ENCODE measurements at places on chromosomes 2 and 18.

- DNase-seq, result no peak
These were observed 495 bp upstream of the GULP1 start for GRCh38 chr2:188291142-188291616.

DNA sequence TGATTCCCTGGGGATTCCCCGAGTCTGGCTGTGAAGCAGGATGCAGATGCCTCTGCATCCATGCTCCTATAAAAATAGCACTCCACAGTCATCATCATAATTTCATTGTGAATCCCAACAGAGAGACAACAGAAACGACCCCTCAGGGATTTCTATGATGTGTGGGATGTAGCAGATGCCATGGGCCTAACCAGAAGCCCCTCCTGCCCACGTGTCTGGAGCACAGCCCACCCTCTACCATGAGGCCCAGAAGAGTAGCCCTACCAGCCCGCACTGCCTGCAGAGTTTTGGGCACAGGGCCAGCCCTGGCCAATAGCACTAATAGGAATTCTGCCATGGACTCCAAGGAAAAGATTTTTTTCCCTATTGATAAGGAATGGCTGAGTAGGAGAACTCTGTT lies 66.6 kb downstream of the GYPC start:
- DNase-seq, result no peak

DNA sequence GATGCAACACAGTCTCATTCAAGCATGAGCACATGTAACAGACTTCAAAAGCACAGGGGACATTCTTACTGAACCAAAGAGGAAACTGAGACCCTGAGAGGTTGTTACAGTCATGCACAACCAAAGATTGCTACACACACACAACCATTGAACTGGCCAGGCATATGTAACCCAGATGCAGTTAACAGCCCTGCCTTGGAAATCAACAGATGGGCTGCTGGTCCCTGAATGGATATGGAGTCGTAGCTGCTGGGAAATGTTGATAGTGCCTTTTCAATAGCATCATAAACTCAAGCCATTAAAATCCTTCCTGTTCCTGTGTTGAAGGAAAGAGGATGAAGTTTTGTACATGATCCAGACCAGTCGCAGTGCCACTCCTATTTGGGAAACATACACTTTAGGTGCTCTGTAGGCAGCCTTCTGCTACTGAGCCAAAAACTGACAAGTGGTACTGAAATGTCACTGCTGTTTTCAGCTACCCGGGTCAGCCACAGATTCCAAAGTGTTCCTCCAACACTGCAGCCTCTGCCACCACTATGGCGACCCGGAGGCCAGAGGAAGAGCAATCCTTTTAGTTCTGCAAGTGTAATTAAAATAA lies 143.9 kb downstream of the CCBE1 start:
- DNase-seq, result no peak

GRCh38 chr2:222714361-222715241 lies 43.1 kb downstream of the MOGAT1 start:
- DNase-seq, result no peak

DNA sequence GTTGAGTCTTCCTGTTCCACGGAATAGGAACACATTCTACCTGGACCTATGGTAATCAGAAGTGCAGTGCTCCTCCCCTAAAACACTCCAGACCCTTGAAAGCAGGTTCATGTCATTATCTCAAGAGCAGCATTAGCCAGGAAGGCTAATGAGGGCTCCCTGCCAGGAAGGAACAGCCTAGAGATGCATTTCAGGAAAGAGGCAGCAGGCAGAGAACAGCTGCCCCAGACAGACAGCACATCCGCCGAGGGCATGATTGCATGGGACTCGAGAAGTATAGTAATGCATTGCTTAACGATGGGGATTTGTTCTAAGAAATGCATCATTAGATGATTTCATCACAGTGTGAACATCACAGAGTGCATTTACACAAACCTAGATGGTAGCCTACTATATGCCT lies 171.5 kb downstream of the ALK start:
- DNase-seq, result no peak

DNA sequence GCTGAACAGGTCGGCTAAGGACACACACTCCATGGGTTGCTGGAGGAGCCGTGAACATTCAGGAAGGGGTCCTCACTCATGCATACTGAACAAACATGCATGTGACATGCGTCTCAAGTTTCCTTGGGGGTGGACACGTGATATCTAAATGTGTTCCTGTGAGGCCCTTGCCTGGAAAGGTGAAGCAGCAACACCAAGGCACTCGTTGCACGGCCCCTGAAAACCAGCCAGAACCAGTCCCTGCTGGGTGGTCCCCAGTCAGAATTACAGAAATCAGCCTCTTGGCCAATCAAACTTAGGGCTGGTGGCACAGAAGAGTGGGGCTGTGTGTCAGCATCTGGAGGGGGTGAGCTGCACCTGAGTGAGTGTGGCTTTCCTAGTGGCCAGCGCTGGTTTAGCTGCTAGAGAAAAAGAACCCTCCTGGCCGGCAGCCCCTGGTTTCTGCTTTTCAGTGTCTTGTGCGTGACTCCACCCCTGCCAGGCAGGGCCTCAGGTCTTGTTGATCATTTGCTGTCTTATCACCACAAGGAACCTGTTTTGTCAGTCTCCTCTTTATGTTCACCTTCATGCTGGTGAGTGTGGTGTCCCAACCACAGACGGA lies 3.2 kb upstream of the AQP12B start:
- DNase-seq, result no peak

DNA sequence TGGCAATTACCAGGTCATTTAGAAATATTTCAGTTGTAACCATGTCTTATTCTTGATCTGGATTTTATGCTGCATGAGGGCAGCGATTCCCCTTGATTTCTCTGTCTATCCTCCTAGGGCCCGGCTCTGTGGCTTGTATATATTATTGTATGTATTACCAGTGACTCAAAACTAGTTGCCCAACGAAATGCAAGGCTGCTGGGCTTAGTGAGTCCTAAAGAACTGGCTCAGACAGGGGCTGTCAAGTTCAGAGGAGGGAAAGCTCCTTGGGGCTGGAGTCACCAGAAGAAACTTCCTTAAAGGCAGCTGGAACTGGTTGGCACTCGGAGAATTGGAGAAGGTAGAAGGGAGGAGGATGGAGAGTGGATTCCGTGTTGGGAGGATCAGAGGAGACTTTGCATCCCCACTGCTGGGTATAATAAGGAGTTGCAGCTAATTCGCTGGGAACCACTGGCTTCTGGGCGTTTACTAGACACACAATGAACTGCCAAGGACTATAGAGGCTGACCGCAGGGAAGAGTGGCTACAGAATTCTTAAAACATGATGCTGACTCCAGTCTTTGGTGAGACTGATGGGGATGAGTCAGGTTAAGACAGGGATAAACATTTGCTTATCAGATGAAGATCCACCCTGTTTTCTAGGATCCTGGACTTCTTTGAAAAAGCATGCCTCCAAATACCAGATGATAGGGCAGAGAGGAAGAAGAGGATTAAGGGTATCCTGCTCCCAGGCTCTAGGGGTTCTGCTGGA lies 104.3 kb downstream of the PRKCE start:
- no peak for DNase-seq

- DNase-seq, result no peak
These were observed 819.9 kb upstream of the PIK3C3 start for GRCh38 chr18:41135146-41135545.

DNA sequence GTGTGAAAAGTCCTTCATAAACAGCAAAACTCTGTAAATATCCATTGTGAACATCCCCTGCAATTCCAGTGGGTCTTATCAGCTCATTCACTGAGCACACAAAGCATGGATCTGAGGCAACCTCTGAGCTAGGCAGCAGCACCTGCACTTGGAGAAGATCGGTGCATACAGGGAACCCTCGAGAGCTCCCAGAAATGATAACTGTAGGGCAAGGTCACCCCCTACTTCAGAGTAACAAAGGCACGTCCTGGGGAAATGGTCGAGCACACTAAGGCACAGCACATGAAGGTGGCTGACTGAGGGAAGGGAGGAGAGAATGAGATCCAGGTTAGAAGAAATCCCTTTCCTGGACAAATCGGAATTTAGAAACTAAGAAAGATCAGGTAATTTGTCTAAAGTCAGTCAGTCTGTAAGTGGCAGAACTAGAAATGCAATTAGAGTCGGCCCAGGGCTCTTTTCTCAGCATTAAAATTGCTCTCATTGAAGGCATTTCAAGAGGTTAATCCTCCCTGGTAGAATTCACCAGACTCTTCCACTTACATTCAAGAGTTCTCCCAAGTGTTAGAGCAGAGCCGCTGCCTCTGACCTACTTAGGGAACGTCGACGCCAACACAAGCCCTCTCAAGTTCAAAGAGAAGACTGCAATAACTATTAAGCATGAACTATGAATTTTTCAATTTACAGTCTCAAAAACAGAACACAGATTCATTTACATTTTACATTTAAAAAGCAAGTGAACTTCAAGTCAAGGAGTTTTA lies 45.9 kb downstream of the PXDN start:
- no peak for DNase-seq

- DNase-seq, result no peak
These were observed 58.9 kb upstream of the NCOA1 start for GRCh38 chr2:24432121-24432520.

GRCh38 chr2:149329489-149330126 lies 779 bp upstream of the LYPD6 start:
- DNase-seq, result no peak

DNA sequence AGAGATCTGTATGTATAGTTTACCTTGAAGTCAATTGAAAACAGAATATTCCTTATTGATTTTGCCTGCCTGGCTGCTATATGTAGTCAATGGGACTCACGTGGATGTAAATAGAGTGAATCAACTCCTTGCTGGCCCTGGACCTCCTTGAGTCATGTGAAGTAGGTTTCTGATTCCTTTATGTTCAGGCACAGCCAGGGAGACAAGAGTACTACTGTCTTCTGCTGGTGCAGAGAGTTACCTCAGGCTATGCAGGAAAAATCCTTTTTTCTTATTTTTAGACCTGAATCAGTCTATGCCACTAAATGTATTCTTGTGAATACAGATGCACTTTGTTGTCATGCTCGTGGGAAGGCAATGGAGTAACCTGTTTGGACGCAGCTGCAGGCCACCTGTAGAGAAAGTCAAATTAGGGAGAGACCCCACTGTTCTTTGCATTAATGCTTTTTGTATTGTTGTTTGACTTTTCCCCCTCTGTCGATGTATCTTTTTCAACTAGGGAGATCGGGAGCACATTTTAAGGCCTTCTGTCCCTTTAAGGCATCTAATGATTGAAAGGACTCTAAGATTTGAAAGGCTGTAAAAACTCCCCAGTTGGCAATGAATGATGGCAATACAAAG lies 473.9 kb downstream of the ARHGAP15 start:
- no peak for DNase-seq

DNA sequence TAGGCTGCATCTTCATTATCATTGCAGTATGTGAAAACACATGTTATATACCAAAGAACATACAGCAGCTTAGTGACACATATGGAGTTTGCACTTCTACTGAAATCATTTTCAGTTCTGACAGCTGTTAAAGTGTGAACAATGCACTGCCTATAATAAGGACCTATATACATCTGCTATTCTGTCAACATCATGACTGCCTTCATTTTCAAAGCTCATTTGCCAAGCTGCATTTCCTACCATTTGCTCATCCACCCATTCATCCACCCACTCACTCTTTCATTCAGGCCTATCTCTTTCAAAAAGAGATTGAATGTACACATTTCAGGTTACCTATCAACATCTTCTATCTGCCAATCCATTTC lies 81.7 kb upstream of the STK17B start:
- no peak for DNase-seq

DNA sequence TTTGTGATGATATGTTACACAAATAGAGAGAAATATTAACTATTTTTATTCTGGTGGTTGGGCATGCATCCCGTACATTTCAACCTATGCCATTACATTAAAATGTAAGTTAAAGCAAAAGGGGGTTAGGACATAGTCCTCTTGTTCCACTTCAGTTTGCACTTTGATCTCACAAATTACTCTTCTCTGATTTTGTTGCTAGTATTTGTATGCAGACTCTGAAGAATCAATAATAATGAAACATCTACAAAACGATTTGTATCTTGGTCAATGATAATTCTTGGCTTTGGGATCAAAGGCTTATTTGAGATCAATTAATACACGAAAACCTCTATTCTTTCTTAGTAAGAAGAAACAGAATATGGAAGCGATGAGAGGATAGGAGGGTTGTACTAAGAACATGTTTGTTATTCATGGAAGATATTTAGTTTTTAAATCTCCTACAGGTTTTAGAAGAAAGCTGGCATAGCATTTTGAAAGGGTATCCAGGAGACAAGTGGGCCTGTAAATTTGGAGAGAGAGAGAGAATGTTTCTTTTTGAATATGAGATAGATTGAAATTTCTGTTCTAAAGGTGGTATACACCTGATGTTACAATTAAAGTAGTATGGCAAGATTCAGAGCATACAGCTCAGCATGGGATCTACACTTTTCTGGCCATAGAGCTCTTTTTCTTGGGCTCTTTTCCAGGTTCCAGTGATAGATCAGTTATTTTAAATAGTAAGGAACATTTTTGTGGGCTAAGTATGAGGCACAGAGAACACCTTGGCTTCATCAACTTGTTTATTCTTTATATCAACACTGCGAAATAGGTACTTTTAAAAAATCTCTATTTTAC lies 347.9 kb downstream of the PTPRM start:
- no peak for DNase-seq

DNA sequence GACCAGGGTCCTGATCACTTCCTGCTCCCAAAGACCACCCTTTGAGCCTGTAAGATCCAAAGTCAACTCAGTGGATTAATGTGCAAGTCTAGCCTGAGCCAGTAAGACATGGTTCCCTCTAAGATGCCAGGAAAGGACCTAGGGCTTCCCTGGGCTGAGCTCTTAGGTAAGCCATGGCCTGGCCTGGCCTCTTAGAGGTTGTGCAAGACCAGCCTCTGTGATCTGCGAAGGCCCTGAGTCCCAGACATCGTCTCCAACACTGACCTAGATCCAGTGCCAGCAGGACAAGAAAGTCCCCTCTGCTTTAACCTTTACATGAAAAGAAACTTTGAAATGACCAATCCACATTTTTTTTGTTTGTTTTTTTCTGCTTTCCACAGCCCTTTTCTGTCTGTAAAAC lies 73.6 kb upstream of the CYP1B1 start:
- DNase-seq, result no peak

DNA sequence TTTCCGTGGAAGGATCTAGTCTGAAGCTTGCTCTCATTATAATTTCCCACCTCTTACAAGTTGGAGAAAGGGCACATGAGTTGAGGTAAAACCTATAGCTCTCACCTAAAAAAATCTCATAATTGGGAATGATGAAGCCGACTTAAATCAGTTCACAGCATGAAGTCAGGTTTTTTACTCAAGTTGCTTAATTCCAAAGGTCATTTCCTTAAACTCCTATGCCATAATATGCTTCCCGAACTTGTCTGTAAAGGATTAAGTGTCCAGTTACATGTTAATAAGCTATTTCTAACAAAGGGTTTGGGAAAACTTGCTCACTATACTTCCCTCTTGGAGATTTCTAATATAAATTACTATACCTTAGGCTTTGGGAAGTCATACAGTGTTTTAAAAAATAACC lies 481.2 kb downstream of the NUP35 start:
- no peak for DNase-seq

- no peak for DNase-seq
These were observed 8.3 kb downstream of the MAB21L4 start for GRCh38 chr2:240887631-240888030.

Measured in activated T-cell treated with anti-CD3 and anti-CD28 coated beads for 48 hours (primary cell).